ENCODE measurements at places on chromosomes 5 and 9.

DNA sequence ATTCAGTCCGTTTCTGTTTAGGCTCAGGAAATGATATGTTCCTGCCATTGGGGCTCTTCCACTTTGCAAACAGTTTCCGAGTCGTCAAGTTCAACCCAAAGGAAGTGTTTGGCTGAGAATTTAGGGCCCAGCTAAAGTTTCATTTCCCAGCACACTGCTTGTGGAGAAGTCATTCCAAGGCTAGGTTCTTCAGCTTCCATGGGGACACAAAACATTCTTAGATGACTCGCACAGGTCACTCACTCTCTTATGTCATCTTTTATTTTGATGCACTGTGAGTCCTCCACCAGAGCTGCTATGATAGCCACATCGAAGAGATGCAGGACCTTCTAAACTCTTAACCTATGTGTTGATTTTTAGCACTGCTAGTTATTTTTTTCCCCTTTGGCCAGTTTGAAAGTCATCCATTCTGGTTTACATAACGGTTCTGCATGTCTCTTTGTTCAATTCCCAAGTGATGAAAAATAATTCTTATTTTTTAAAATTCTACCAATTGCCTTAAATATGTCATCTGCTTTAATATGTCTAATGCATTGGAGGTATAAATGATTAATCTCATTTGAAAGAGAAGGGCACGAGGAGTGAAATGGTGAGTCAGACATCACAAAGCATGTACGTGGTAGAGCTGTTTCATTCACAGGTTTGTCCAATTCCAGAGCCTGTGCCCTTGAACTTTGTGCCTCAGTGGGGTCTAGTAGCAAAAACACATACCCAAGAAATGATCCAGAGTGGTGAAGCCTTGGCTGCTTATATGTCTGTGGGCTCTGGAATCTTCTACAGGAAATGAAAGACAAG lies 84.3 kb downstream of the ZNF462 start:
- peak; percentile 37 for DNase-seq

DNA sequence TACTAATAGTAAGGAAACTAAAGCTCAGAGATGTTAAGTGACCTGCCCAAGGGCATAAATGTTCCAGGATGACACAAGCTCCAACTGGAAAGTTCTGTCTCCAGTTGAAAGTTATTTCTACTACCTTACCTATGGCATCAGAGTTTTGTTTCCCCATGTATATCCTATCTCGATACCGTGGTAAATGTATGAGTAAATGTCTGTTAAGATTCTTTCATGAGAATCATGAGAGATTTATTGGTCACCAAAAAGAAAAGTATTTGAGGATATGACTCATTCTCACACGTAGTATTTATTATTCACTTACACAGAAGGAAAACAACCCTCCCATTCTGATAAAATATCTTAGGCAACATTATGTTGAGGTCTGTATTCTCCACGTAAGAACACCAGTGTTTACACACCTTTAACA lies 11.1 kb upstream of the SHOC1 start:
- DNase-seq: peak; percentile 25

- peak; percentile 86 for DNase-seq
Measured at GRCh38 chr9:131627648-131628458, 82.5 kb downstream of the PRRT1B start.

- DNase-seq: no peak
Measured at GRCh38 chr5:100306000-100306399, 229.2 kb upstream of the FAM174A start.

GRCh38 chr5:72441862-72442540 lies 65.2 kb downstream of the ZNF366 start:
- peak; percentile 27 for DNase-seq

GRCh38 chr5:30725073-30725472 lies 468.4 kb upstream of the CDH6 start:
- no peak for DNase-seq

DNA sequence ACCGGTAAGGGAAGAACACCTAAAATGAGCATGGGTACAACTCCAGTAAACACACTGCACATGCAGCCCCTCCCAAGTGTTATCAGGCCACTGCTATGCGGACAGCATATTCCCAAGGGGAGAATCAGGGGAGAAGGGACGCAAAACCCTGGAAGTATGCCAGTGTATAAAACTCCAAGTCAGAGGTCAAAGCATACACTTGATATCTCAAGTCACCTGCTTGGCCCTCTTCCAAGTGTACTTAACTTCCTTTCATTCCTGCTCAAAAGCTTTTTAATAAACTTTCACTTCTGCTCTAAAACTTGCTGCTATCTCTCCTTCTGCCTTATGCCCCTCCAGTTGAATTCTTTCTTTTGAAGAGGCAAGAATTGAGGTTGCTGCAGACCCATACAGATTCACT lies 408.1 kb downstream of the HTR1A start:
- DNase-seq: no peak

- DNase-seq: no peak
Measured at GRCh38 chr5:132209901-132210545, 17.6 kb downstream of the P4HA2 start.
